ENCODE measurements at places on chromosomes 3 and 15.

GRCh38 chr15:67091980-67092677 lies 26.7 kb downstream of the SMAD3 start:
- DNase-seq, result no peak

DNA sequence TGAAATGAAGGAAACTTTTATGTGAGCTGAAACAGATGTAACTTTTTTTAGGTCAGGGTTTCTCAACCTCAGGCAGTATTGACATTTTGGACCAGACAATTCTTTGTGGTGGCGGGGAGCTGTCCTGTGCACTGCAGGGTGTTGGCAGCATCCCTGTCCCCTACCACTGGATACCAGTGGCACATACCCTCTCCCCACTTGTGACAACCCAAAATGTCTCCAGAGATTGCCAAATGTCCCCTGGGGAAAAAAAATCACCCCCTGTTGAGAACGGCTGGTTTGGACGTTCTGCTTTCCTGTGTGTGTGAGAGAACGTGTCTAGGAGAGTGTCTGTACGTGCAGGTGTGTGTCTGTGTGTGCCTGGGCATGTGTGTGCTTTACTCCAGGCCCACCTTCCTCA lies 30.7 kb upstream of the GRIP2 start:
- DNase-seq, result no peak

DNA sequence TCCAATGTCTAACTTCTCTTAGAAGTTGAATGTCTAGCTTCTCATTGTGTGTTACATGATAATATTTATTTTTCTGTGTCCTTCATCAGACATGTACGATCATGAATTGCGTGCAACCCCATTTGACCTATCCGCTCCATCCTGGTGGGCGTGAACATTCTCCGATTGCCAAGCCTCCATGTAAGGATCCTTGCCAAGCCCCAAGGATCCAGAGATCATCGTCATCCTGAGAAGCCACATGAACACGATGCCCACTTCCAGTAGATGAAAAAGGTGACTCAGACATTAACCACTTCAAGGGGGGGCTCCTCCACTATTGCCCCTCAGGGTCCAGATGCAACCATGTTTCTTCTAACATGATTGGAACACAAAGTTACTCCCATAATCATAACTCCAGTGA lies 25.5 kb upstream of the KNG1 start:
- no peak for DNase-seq

DNA sequence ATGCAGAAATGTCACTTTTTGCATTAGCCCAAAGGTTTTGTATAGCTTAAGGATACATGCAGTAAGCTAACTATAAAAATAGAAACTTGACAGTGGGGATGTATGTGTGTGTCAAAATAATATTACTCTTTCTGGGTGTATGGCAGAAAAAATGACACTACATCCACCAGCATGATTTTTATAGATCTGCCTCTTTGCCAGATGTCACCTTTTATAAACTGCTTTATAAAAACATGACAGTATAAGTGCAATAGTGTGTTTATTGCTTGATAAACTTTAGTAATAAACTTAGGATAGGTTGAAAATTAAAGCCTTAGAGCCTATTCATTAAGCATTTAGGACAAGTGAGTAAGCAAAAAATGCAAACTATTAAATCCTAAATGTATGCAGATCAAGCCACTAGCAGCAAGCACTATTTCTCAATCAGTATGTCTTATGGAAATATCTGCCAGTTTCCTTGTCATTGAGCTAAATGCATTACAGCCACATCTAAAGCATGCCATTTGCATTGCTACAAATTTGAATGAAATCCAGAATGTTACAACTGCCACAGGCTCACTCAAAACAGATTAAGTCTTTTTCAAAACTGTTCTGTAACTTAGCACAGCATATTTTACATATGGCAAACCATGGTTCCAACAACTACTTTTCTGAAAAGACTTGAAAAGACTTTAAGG lies 935.0 kb downstream of the FHIT start:
- no peak for DNase-seq

DNA sequence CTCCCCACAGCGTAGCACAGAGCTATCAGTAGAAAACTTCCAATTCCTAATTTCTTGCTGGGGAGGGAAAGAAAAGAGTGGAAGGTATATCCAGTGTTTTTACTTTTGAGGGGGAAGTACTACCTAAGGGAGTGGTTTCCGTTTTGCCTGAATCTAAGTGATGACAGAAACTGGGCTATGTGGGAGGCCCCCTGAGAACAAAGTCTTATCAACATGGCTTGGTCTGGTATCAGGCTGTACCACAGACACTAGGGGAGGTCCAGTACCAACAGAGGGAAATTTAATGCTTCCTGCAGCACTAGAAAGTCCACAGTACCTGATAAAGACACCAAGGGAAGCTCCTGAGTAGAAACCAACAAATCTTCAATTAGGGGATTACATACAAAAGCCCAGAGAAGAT lies 199.2 kb downstream of the IL5RA start:
- DNase-seq, result no peak

DNA sequence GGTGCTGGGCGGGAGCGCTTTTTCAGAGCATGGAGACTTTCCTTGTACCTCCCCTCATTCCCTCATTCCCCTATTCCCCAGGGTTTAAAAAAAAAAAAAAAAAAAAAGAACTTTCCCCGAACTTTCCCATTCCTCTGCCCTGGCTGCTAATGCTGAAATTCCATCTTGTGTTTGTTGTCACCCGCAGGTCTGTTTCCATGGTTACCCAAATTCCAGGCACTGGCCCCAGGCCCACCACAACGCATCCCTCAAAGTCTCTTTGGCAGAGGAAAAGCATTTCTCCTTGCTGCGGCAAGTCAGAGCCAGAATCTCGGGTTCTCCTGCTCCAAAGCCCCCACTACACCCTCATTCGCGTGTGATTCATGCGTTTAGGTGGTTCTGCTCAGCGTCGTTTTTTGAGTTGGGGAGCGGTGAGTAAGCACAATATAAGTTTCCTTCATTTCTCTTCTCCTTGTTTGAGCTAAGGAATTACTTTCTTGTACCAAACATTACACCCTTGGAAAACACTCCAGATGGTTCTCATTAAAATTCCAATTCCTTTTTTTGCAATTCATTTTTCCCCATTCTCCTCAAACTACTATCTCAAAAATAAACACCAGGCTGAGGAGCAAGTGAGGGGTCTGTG lies 21.6 kb downstream of the ANAPC13 start:
- no peak for DNase-seq

- DNase-seq, result no peak
Observed at GRCh38 chr3:144511346-144511745, 539.7 kb downstream of the DIPK2A start.

Data from COR-L47 (cell line).